ENCODE measurements at places on chromosomes 6 and 20.

DNA sequence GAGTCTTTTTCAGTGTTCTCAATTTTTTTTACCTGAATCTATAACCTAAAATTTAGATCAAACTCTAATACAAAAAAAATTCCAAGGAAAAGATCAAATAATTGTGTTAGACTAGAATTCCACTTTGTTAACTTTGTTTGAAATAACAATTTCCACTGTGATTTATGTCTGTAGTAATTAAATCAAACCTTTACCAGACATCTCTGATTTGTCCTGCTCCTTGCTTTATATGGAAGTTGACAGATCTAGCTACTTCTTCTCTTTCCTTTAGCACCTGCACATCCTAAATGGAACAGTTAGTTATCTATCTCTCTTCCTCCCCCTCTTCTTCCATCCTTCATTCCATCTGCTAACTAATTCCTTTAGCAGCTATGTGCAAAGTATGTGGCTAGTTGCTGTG is 99.5 kb upstream of the TMEM30A start:
- no peak for DNase-seq

- peak; percentile 65 for DNase-seq
Measured at GRCh38 chr6:88588938-88589337, 374.5 kb downstream of the RNGTT start.

DNA sequence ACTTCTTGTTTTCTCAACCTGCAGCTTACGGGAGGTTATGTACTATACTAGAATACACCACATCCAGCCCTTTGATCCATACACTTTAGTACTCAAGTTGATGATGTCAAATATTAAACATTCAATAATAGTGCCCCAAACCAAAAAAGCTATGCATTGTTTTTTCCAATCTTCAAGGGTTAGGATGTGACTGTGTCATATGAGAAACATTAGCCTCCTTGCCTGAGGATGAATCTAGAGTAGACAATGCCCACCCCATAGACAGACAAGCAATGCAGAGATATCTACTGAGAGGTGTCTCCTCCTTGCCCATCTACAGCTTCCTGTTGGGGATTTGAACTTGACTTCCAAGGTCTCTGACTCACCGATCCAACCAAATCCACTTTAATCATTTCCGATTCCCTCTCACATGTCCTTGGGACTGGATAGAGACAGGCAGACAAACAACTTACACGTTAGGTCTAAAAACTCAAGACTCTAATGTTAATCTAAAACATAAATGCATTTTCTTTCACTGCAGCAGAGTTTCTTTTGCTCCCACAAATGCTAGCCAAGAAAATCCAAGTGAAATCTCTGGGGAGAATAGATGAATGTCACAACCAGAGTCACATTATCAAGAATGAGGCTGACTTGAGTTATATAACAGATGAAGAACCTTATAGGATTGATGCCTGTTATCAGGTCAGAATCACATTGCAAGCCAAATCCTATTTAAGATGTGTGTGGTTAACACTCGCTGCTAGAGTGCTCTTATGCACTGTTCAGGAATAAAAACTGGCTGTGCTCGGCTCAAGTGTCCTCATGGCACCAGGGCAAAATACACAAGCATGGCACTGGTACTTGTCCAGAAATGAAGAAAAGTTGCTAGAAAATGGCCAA is 75.5 kb upstream of the TNFAIP3 start:
- no peak for DNase-seq

DNA sequence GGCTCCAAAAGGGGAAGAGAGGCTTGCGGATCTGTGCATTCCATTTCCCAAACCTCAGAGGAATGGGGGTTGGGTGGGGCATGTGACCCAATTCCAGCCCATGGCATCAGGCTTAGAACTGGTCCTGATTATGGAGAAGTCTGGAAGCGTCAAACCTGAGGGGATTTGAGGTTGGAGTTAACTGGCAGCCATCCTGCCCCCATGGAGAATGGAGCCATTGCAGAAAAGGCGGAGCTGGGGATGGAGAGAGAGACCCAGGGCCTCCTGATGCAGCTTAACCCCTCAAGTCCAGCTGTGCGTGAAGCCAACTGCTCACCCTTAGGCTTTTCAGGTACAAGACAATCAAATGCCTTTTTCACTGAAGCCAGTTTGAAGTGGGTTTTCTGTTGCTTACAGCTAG is 9.9 kb upstream of the SDCBP2 start:
- no peak for DNase-seq

DNA sequence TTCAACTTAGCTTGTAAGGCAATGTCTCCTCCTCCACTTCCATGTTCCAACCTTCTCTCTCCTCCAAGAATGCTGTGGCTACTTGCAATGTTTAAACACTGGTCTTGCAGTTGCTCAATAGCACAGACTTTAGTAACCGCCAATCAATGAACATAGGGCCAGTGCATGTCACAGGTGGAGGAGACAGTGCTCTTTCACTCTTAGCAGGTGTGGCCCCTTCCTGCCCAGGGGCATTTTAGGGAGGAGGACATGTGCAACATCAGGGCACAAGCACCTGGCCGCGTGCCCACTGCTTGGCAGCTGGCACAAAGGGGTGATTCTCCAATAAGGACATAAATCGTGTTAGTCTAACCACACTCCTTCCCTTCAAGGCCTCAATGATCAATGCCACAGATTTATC is 41.3 kb downstream of the ADGRF1 start:
- no peak for DNase-seq

DNA sequence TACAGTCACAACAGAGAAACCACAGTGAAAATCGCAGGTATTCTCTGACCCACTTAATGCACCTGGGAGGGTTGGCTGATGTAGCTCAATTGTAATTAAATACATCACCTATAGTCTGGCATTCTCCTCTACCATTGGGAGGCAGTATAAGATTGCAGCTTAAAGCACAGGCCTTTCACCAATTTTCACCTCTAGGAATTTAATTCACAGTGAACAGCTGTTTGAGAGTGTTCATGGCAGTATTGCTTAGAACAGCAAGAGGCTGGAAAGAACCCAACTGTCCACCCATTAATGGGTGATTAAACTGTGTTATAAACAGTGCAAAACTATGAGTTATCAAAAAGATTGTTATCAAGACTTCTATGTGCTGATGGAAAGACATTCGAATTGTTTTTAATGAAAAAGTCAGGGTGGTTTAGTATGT is 2.0 kb downstream of the EDEM2 start:
- peak; percentile 76 for DNase-seq

DNA sequence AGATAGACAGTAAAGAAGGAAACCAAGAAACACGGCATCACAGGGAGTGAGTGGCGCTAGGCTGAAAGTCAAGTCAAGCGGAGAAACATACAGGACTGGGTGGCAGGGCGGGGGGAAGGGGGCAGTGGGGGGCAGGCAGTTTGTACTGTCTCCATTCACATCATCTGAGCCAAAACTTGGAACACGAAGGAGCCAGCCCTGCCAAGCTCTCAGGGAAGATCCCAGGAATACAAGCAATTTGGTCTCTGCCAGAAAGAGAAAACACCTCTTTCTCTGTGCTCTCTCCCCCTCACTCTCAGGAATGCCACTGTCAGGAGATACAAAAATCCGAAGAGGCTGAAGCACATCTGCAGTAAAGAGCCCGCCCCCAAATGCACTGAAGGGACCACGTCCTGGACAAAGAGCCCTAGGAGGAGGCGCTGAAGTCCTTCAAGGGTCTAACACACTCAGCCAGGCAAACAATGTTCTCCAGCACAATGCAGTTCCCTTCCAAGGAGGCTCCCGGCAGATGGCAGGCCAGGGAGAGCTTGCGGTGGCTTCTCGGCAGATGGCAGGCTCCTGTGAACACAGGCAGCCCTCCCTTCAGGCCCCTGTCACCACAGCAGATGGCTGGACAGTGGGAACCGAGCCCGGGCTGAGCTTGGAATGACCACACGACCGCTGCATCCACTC is 90.0 kb downstream of the ATP9A start:
- peak; percentile 83 for DNase-seq

Data from NCI-H446 (cell line).